Stimulated activated CD8-positive, alpha-beta memory T cell treated with anti-CD3 and anti-CD28 coated beads, Interleukin-15, amount 100 ng/mL, for 24 hours (primary cell): ENCODE measurements at places on chromosomes 16 and 17.

- no peak for DNase-seq
These were observed 70.4 kb downstream of the USP32 start for GRCh38 chr17:60321336-60322055.

GRCh38 chr16:20510323-20510722 is 59.0 kb downstream of the ACSM2A start:
- no peak for DNase-seq

DNA sequence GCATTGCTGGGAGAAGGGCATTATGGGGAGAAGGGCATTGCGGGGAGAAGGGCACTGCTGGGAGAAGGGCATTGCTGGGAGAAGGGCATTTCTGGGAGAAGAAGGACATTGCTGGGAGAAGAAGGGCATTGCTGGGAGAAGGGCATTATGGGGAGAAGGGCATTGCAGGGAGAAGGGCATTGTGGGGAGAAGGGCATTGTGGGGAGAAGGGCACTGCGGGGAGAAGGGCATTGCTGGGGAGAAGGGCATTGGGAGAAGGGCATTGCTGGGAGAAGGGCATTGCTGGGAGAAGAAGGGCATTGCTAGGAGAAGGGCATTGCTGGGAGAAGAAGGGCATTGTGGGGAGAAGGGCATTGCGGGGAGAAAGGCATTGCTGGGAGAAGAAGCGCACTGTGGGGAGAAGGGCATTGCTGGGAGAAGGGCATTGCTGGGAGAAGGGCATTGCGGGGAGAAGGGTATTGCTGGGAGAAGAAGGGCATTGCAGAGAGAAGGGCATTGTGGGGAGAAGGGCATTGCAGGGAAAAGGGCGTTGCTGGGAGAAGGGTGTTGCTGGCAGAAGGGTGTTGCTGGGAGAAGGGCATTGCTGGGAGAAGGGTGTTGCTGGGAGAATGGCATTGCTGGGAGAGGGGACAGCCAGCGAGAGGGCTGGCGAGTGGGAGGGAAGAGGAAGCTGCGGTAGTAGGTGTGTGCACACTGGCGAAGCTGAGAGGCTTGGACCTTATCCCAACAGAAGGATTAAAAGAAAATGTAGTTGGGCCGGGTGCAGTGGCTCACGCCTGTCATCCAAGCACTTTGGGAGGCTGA is 4.6 kb upstream of the PYDC1 start:
- DNase-seq: no peak

DNA sequence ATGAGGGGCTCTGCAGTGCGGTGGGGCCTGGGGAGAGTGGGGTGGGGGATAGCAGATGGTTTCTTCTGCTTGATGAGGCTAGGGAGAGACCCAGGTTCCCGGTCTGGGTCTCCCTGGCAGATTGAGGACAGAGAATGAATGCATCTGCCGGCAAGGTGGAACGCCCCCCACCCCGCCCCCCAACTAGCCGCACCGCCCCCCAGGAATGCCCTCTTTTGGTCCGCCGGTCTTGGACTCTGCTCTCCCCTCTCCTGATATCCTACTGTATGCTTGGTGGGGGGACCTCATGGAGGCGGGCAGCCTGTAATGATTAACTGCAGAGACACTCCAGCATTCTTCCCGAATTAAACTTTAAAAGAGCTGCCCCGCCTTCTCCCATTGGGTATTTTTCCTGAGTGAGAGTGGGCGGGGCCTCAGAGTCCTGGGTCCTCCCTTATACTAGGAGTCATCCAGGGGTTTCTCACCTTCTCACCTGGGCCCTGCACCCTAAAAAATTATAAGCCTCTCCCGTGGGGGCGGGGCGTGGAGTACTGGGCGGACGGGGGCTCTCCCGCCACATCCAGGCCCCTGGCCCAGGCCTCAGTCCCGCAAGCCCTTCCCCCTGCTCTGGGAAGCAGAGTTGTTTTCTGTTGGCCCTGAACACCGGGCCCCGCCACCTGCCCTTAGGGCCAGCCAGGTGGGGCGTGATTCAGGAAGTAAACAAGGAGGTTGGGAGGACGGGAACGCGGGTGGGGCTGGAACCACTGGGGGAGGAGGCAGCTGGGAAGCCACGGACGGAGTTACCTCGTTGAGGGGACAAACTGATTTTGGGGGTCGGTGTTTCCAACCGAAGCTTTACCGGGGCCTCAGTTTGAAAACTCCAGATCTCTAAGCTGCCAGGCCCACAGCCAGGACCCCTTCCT is 1.5 kb downstream of the GRB7 start:
- no peak for DNase-seq

- no peak for DNase-seq
These were observed 67.4 kb downstream of the CYB561 start for GRCh38 chr17:63378411-63379375.
